ENCODE measurements at places on chromosomes 2 and 18.

GRCh38 chr2:179951680-179952079 is 55.4 kb downstream of the CWC22 start:
- no peak for DNase-seq

- DNase-seq = no peak
Observed at GRCh38 chr18:50830544-50830943, 10.7 kb upstream of the MRO start.

- no peak for DNase-seq
Observed at GRCh38 chr2:165173215-165173614, 30.6 kb downstream of the SCN3A start.

- DNase-seq = no peak
Observed at GRCh38 chr2:240685771-240686371, 3.2 kb upstream of the AQP12B start.

DNA sequence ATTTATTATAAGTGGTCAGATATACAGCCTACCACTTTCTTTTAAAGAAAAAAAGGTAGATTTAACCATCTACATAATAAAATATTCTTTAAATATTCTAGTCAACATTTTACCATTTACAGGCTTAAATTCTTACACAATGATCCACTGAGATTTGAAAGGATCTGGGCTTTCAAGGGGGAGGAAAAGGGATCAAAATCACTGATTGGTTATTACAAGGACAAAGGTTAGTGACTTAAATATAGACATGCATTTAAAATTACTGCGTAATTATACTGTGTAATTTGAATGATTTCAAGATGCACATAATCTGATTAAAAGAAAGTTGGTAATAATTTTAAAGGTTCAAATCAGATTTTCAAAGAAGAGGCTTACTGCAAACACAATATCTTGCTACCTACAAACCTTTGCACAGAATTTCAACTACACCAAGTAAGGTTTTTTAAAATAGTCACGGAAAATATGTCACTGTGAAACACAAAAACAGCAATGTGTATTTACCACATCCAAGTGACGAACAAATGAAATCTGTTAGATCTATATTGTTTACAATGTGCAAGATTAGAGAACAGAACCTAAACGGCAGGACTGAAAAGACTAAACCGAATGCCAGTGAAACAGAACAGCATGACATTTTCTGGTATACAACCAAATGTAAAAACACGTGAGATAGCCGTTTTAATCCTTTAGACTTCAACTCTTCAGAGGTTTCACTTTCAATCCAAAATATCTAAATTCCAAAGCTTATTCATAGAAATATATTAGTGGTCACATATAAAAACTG is 40.8 kb downstream of the RTN4 start:
- DNase-seq = no peak

DNA sequence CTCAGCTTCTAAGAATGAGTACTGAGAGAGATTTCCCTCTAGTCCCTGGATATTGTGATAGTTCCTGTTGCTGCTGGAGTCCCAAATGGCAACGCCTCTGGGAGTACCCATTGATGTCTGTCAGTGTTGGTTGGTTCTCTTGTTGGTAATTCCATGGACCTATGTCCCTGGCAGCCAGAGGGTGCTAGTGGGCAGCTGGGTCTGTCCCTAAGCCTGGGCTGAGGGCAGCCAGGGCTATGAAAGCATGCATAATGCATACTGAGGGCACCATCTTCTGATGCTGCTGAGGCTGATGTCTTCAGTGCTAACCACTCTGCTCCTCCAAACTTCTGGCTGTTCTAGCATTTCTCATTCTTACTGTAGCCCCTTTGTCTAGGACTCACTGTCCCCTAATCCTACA is 35.9 kb downstream of the NABP1 start:
- DNase-seq = no peak

- no peak for DNase-seq
Observed at GRCh38 chr18:7596147-7596546, 29.0 kb downstream of the PTPRM start.

- DNase-seq = no peak
Observed at GRCh38 chr18:61993831-61994230, 101.0 kb upstream of the RNF152 start.

DNA sequence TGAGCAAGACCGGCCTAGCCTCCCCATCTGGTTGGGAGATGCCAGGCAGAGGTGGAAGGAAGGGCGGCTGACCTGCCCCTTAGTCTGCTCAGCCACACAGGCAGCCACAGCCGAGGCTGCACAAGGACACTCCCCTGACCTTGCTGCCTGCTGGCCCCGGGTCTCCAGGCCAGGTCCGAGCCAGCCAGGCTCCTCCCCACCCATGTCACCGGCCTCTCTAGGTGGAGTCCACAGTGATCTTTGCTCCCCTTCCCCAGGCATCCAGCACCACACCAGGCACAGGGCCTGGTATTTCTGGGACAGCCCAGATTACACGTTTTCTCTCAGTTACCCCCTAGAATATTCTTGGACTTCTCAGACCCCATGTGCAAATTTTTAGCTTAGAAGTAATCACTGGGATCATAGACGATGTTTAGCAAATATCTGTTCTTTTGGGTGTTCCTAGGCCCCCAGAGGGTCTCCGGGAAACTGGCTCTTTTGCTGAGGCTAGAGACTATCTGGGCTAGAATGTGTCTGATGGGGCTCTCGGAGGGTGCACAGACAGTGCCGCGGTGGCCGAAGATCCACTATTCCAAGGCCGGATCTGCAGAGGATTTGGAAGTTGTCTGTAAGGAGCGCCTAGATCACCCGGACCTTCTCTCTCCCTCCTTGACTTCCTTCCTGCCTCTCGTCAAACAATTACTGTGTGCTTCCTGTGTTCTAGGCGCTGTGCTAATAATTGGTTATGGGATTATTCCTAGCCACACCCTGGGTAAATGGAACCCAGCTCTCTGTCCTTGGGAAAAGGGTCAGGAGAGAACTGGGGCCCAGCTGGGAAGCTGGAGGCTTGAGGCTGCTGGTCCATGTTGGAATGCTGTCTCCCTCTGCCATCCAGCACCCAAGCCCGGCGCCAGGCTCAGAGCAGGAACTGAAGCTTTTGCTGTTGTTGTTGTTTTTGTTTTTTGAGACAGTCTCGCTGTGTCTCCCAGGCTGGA is 46.9 kb downstream of the ODC1 start:
- no peak for DNase-seq

DNA sequence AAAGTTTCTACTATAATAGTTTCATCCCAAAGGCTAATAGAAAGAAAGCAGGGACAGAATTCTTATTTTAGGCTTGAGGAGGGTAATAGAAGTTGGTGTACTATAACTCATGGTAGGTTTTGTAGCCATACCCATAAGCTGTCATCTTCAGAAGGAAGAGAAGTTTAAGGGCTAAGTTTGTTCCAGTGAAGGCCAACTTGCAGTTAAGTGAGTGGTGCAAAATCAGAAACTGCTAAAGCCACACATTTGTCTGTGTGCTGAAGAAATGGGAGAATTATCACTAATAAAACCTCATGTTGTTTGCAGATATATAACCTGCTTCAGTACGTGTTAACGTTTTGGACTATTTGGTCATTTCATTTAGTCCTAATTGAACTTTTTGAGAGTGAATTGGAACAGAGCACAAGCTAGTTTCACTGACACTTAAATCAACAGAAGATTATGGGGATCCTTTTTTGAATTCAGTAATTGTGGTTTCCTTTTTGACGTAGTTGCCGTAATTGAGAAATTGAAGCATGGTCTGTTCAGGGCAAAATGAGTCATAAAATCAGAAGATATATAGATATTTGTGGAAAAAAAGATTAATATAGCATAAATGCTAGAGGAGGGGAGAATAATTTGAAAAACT is 69.1 kb downstream of the PHLPP1 start:
- no peak for DNase-seq

DNA sequence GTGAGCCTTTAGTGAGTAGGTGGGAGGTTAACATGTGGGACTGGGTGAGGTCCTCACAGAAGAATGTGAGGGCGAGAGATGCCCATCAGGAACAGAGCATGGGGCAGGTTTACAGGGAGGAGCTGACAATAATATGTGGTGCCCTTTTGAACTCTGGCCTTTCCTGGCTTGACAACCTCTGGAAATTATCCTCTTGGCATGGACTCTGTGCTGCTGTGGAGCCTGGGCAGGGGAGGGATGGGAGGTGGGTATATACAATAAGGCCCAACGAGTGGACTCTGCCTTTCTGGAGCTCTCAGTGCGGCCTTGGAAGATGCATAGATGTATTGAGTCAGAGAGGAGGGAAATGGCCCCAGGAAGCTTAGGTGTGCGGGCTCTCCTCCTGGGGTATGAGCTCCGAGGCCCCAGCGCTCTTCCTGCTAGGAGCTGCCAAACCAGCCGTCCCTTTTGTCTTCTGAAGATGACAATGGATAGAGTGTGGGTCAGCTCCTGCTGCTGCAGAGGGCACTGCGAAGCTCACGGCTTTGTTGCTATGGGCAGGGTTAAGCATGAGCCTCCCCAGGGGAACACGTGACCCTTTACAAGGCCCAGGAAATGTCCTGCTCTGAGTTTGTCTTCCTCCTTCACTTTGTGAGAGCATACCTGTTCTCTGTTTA is 8.7 kb upstream of the PSD4 start:
- DNase-seq = no peak

- no peak for DNase-seq
Observed at GRCh38 chr2:64017811-64018700, 1.2 kb downstream of the VPS54 start.

GRCh38 chr18:55323051-55323994 is 264.7 kb downstream of the TCF4 start:
- no peak for DNase-seq

DNA sequence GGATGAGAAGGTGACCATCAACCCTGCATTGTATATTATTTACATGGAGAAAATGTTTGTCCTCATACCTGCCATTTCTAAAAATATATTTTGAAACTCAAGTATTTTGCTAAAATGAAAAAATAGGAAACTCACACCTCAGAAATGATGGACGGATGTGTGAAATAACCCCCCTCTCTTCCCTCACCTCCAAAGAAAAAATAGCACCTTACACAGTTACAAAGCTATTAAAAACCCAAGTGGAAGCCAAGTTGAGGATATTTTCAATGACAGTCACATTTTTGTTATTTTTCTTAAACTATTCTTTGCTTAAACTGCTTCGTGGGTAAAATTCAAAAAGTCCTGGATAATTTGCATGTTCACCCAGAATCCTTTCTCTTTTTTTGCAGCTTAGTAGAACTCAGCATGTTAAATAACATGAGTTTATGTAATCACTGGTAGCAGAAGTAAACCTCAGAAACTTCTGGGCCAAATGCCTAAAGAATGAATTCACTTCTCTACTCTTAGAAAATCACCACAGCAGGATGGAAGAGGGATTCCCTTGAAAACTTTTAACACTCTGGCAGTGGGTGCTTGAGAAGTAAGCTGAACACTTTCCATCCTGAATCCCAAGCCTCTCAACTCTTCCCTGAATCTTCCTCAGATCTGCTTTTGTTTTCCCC is 768 bp downstream of the DSC1 start:
- DNase-seq = no peak

DNA sequence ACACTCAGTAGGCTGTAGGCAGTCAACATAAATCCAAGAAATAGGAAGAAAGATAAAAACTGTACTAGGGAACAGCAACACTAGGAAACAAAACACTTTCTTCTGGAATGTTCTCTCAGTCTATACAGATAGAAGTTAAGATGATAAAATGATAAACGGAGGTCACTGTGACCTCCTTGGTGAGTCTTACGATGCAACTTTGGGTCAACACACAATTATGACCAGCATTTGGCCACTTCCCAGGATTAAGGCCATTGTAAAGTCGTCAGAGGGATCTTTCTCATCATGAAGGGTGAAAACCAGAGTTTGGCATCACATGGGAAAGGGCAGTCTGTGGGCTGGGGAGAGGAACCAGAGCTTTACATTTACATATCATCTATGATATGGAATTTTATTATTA is 33.4 kb downstream of the LAMA3 start:
- no peak for DNase-seq

GRCh38 chr18:74229005-74229404 is 62.8 kb downstream of the CYB5A start:
- DNase-seq = no peak

DNA sequence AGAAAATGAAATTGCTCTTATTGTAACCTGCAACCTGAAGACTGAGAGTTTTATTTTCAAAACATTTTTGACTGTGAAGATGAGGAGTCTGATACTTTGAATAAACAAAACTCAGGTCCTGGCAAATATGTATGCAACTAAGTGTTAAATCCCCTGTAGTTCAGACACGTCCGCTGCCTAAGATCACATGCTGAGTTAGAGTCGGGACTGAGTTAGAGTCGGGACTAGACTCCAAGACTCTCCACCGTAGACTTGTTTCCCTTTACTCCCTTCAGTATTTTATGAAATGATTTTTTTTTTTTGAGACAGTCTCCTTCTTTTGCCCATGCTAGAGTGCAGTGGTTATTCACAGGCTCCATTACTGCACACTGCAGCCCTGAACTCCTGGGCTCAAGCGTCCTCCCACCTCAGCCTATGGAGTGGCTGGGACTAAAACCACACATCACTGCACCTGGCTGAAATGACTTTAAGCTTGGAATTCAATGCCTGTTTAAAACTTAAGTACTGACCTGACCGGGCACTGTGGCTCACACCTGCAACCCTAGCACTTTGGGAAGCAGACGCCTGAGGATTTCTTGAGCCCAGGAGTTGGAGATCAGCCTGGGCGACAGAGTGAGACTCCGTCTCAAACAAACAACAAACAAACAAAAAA is 28.0 kb upstream of the PMAIP1 start:
- DNase-seq = no peak

DNA sequence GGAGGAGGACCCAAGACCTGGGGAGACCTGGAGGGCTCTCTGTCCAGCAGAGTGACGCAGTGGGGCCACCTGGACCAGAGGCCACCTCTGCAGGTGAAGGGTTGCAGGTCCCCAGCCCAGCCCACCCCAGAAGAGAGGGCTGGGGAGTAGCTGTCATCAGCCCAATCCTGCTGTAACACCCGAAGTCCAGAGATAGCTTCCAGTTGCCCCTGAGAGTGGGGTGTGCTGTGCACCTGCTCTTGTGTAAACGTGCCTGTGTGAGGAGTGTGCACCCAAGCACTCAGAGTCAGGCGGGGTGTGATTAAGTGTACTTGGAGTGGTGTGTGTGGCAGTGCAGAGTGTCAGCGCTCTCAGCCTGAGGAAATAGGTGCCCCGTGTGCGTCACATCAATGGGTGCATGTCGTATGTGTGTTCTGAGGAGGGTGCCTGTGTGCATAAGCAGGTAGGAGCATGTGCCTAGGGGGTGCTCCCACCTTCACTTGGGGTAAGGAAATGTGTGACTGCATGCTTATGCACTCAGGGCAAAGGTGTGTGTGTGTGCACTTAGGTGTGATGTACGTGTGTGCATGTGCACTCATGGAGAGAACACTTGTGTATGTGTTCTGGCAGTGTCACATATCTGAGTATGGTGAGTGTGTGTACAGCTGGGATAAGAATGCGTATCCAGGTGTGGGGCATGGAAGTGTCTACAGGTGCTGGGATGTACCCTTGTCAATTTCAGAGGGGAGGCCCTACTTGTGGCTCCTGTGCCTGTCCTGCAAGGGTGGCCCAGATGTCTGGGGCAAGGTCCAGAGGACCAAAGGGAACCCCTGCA is 672 bp downstream of the ATP6V1B1 start:
- DNase-seq = no peak

- DNase-seq = no peak
Observed at GRCh38 chr18:55840601-55841170, 252.7 kb upstream of the TCF4 start.

All from T1000 (cell line).